Activated T-helper 1 cell treated with anti-CD3 and anti-CD28 coated beads, Interleukin-12 subunit alpha, Interleukin-12 subunit beta, Interleukin-2, Interleukin-4 antibody, amounts not matched to agents 30 ng/mL and 10 ng/mL and 1 ng/mL, durations not matched to agents 14 hours and 24 hours and 36 hours (primary cell): ENCODE measurements at places on chromosomes 5 and 9. TPM values are rescaled to one million over a fixed set of nuclear protein-coding genes. Genes with fewer than 3 reads are reported as not detected.

HSD17B3 gene
- not detected in 2 replicates for total RNA-seq

PCDHA2 gene
- total RNA-seq, result not detected in 2 replicates

PCDHGA2 gene
- 0.08 and 0.17 TPM in 2 replicates for total RNA-seq

TMEM174 gene
- total RNA-seq, result not detected in 2 replicates

SLCO4C1 gene
- total RNA-seq, result 0.22 and 0.26 TPM in 2 replicates

C5orf46 gene
- not detected in 2 replicates for total RNA-seq

OR1L1 gene
- not detected in 2 replicates for total RNA-seq

GFI1B gene
- not detected in 2 replicates for total RNA-seq

SLC22A4 gene
- total RNA-seq, result 1.6 and 2.6 TPM in 2 replicates

AGXT2 gene
- not detected in 2 replicates for total RNA-seq

PKD2L2 gene
- total RNA-seq, result not detected in 2 replicates

SLC46A2 gene
- not detected in 2 replicates for total RNA-seq

BAG1 gene
- total RNA-seq, result 75.0 and 78.2 TPM in 2 replicates

ANKRD34B gene
- not detected in 2 replicates for total RNA-seq

WDR38 gene
- total RNA-seq, result not detected in 2 replicates

KLF9 gene
- total RNA-seq, result 18.1 and 19.0 TPM in 2 replicates

DMRT1 gene
- not detected in 2 replicates for total RNA-seq

IL9 gene
- total RNA-seq, result 0.36 and 2.0 TPM in 2 replicates

RUSC2 gene
- 4.4 and 5.8 TPM in 2 replicates for total RNA-seq

CNTLN gene
- total RNA-seq, result 1.5 and 2.3 TPM in 2 replicates

FOXD4L4 gene
- 0.10 and 0.23 TPM in 2 replicates for total RNA-seq

RPS23 gene
- 2,220 and 2,235 TPM in 2 replicates for total RNA-seq

FOXD4L3 gene
- 0.17 TPM in 1 of 2 replicates, not detected in the other for total RNA-seq

RLN1 gene
- 0.70 TPM in 1 of 2 replicates, not detected in the other for total RNA-seq

IRX1 gene
- total RNA-seq, result not detected in 2 replicates

ARAP3 gene
- total RNA-seq, result 7.1 and 7.2 TPM in 2 replicates

CLK4 gene
- total RNA-seq, result 27.5 and 28.6 TPM in 2 replicates

PRKAA1 gene
- total RNA-seq, result 56.6 and 59.0 TPM in 2 replicates

SH3GLB2 gene
- total RNA-seq, result 71.1 and 74.8 TPM in 2 replicates

MARCOL gene
- not detected in 2 replicates for total RNA-seq

SOX30 gene
- 0.12 and 0.29 TPM in 2 replicates for total RNA-seq

FBXO4 gene
- 14.1 and 17.8 TPM in 2 replicates for total RNA-seq

AJM1 gene
- 5.1 and 5.8 TPM in 2 replicates for total RNA-seq

STC2 gene
- 25.4 and 27.7 TPM in 2 replicates for total RNA-seq

PCDHB9 gene
- total RNA-seq, result not detected in 2 replicates

PCDHGA8 gene
- 0.03 TPM in 1 of 2 replicates, not detected in the other for total RNA-seq

LAMC3 gene
- total RNA-seq, result 0.05 TPM in 2 replicates

C9orf43 gene
- total RNA-seq, result 0.42 and 0.62 TPM in 2 replicates

ENTREP1 gene
- total RNA-seq, result not detected in 2 replicates

BTNL9 gene
- total RNA-seq, result not detected in 2 replicates

IL3 gene
- total RNA-seq, result 94.6 and 98.5 TPM in 2 replicates

IRX2 gene
- not detected in 2 replicates for total RNA-seq

OR1Q1 gene
- total RNA-seq, result not detected in 2 replicates

NDST1 gene
- 2.8 and 3.9 TPM in 2 replicates for total RNA-seq
